ENCODE measurements at places on chromosomes 6 and 20. TPM values are rescaled to one million over a fixed set of nuclear protein-coding genes. Genes with fewer than 3 reads are reported as not detected.

BFSP1 gene
- 0.22 TPM for total RNA-seq

DNA sequence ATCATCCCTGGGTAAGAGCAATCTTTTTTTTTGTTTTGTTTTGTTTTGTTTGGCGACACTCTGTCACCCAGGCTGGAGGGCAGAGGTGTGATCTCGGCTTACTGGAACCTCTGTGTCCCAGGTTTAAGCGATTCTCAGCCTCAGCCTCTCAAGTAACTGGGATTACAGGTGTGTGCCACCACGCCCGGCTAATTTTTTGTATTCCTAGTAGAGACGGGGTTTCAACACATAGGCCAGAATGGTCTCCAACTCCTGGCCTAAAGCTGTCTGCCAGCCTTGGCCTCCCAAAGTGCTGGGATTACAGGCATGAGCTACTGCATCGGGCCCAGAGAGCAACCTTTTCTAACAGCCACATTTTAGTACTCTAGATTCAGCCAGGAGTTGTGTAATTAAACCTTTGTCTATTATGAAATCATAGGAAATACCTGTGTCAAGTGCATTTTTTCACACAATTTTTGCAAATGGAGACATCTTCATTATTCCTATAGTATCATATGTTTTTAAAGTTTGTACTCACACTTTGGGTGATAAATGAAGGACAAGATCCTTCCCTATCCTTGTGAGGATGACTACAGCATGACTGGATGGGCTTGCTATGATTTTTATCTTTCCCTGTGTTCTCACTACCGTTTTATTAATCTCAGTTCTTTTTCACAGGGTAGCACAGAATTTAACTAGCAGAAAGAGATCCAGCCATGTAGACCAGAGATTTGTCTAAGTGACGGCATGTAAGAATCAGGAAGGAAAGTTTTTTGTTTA lies 82.6 kb downstream of the OR2B2 start:
- peak; percentile 32 for DNase-seq

TREML1 gene
- not detected for total RNA-seq

GRCh38 chr20:60132162-60132826 lies 174.1 kb downstream of the CDH26 start:
- DNase-seq = no peak

- no peak for DNase-seq
These were observed 628.0 kb upstream of the NRSN1 start for GRCh38 chr6:23498013-23498412.

SLC22A2 gene
- not detected for total RNA-seq

HLA-DQA1 gene
- total RNA-seq = not detected

ADGB gene
- total RNA-seq = not detected

SLC17A9 gene
- total RNA-seq = 33.6 TPM

C20orf96 gene
- total RNA-seq = 4.7 TPM

- no peak for DNase-seq
These were observed 805 bp downstream of the MSH5 start for GRCh38 chr6:31740397-31741223.

- DNase-seq = no peak
These were observed 33.5 kb downstream of the DLL1 start for GRCh38 chr6:170257376-170257775.

DNA sequence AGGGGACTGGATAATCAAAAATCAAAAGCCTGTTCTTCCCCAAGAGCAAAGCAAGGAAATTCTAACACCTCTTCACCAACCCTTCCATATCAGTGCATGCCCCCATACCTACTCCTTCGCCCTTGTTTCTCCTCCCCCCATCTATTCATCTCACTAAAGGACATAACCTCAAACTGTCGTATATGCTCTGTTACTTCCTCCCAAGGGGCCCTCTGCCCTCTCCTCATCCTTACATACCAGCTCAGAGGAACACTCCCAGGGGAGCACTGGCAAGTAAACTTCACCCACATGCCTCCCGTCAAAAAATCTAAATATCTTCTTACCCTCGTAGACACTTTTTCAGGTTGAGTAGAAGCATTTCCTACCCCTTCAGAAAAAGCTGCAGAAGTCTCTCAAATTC lies 9.4 kb upstream of the ADTRP start:
- no peak for DNase-seq

BPIFA1 gene
- total RNA-seq = not detected

GRCh38 chr20:25494506-25495188 lies 87.2 kb downstream of the GINS1 start:
- no peak for DNase-seq

DNA sequence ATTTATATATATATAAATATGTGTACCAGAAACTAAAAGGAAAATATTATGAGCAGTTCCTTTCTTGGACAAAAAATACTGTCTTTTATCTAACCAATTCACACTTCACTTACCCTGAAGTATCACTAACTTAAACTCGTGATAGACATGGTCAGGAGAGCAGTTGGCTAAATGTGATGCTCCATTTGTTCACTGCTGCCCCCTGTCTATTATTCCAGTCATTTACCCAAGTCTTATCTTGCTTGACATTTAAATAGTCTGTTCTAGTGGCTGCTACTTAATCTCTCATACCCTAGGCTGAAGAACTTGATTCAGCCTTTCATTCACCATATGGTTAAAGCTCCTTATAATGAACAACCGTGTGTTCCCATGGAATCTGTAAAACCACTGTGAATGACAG lies 789.6 kb upstream of the EYS start:
- DNase-seq = peak; percentile 50

- DNase-seq = no peak
These were observed 104.1 kb upstream of the BTN3A2 start for GRCh38 chr6:26260725-26261490.

Measured in HepG2 (cell line).